ENCODE measurements at places on chromosomes 2 and 18.

- no peak for DNase-seq
These were observed 34.6 kb upstream of the C2orf15 start for GRCh38 chr2:99106913-99107312.

DNA sequence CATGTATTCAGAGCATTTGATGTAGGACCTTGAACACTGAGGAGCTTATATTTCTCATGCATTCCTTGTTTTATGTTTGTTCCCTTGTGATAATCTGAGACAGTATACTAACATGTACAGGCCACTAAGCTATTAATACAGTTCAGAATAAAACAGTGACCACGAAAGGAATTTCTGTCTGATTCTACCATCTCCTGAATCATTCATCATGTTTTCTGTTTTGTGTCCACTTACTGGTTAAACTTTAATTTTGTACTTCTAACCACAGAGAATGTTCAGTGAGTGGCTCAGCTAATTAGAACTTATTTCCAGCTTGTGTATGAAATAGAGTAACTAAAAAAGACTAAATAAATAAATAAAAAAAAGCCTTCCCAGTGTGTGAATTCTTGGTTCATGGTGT, 110.4 kb downstream of the LRP1B start:
- no peak for DNase-seq

- no peak for DNase-seq
These were observed 5.0 kb downstream of the SFTPB start for GRCh38 chr2:85662899-85663593.

DNA sequence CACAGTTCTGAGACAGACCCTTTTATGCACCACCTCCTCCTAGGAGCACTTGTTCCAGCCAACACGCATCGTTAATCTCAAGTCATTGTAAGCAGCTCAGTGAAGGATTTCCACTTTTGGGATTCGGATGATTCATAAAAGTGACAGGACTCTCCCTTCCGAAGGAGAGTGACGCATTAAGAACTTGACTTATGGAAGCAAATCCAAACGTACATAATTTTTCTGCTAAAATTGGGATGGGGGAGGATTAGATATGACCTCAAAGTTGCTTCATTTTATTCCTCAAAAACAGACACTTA, 165.7 kb downstream of the TWIST2 start:
- DNase-seq: no peak

- peak; percentile 79 for DNase-seq
These were observed 265.7 kb downstream of the TCF4 start for GRCh38 chr18:55322178-55322735.

GRCh38 chr18:24819141-24819890, 358.9 kb downstream of the HRH4 start:
- DNase-seq: no peak

- DNase-seq: no peak
These were observed 40.3 kb downstream of the UXS1 start for GRCh38 chr2:106153781-106154180.

Data from nucleus accumbens (tissue), 56 donors.